ENCODE measurements at places on chromosomes 7 and 10.

DNA sequence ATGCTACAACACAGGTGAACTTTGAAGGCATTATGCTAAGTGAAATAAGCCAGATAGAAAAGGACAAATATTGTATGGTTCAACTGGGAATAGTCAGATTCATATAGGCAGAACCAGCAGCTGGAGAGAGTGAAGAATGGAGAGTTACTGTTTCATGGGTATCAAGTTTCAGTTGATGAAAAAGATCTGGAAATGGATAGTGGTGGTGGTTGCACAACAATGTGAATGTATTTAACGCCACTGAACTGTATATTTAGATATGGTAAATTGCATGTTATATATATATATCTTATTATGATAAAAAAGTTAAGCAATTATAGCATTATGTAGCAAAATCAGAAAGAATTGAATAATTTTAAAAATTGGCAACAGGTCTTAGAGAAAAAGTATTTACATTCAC lies 3.9 kb downstream of the LMBR1 start:
- peaks cover 18% of the 10 kb centered on the region for H3K4me1 ChIP-seq
- H3K27me3 ChIP-seq, result no peaks in the 10 kb centered on the region
- H3K4me3 ChIP-seq, result peak overlapping the region; percentile 39
- H3K36me3 ChIP-seq, result peaks cover 15% of the 10 kb centered on the region

- no peak overlapping the region for H3K4me3 ChIP-seq
- no peak overlapping the region for H3K27ac ChIP-seq
- no peak for DNase-seq
- H3K27me3 ChIP-seq, result peaks cover 4% of the 10 kb centered on the region
- H3K4me1 ChIP-seq, result peaks cover 4% of the 10 kb centered on the region
Measured at GRCh38 chr7:157977717-157978496, 609.7 kb downstream of the PTPRN2 start.

GRCh38 chr7:90661290-90662151 lies 65.4 kb downstream of the CDK14 start:
- no peak overlapping the region for H3K4me3 ChIP-seq
- H3K36me3 ChIP-seq, result peaks cover 3% of the 10 kb centered on the region
- peaks cover 13% of the 10 kb centered on the region for H3K4me1 ChIP-seq
- no peak overlapping the region for H3K27ac ChIP-seq
- no peak for DNase-seq
- no peaks in the 10 kb centered on the region for H3K27me3 ChIP-seq

DNA sequence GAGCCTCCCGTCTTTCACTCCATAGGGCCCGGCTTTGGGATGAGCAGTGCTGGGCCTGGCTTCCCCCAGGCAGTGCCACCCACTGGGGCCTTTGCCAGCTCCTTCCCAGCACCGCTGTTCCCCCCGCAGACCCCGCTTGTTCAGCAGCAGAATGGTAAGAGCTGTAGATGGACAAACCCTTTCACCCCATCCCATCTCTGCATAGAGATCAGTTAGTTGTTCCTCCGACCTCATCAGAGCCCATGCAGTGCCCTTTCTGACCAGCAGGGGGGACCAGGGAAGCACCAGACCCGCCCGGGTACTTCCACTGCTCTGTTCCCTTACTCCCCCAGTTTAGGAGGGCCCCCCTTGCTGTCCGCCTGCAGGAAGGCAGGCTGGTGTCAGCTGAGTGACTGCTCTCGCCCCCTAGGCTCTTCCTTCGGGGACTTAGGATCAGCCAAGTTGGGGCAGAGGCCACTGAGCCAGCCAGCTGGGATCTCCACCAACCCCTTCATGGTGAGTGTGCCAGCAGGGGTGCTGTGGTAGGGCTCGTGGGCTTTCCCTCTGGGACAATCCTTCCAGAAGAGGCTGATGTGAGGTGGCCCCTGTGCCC lies 9.8 kb downstream of the SAP25 start:
- DNase-seq, result peak; percentile 90
- no peak overlapping the region for H3K4me3 ChIP-seq
- no peak overlapping the region for H3K27ac ChIP-seq
- H3K4me1 ChIP-seq, result peaks cover 30% of the 10 kb centered on the region
- peaks cover 2% of the 10 kb centered on the region for H3K27me3 ChIP-seq

DNA sequence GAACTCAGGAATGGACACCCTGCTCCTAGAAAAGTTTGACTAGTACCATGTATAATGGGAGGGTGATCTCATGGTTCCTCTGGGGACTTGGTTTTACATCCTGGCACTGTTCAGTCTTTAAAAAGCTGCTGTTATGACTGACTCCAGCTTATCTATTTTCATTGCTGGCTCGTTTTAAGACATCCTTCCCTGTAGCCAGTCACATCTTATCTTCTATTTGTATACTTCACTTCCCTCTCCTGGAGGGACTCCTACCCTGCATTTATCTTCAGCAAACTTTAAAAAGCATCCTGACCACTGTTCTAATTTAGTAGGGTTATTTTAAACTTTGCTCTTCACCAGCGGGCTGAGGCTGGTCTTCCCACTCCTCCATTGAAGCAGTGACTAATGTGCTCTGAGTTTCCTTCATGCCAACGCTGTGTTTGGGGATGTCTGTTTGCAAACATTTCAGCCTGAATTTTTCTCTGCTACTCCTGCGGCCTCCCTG lies 72.9 kb upstream of the ARMC3 start:
- H3K27me3 ChIP-seq, result no peaks in the 10 kb centered on the region
- no peaks in the 10 kb centered on the region for H3K4me1 ChIP-seq
- H3K27ac ChIP-seq, result no peak overlapping the region
- H3K4me3 ChIP-seq, result no peak overlapping the region

GRCh38 chr10:116732573-116732972 lies 9.8 kb downstream of the HSPA12A start:
- H3K4me1 ChIP-seq, result no peaks in the 10 kb centered on the region
- no peak overlapping the region for H3K4me3 ChIP-seq
- no peak overlapping the region for H3K27ac ChIP-seq

DNA sequence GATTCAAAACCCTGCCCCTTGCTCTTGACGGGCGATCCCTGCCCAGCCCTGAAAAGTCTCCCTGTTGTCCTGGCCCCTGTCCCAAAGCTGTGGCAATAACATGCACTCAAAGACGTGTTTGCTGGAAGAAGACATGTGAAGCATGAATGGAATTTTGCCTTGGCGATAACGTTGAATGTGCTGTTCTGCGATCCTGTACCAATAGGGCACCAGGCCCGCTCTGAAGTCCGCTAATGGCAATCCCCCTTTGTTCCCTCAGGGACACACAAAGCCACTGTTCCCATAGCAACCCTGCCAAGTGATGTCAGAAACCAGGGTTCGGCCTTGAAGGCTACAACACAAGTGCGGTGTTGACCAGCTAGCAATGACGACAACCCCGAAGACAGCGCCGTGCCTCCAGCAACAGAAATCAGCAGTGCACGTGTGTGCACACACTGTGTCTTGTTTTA lies 284.6 kb downstream of the KLF6 start:
- peak overlapping the region; percentile 99 for H3K27ac ChIP-seq
- peaks cover 65% of the 10 kb centered on the region for H3K4me1 ChIP-seq
- H3K27me3 ChIP-seq, result no peaks in the 10 kb centered on the region
- DNase-seq, result peak; percentile 73
- H3K4me3 ChIP-seq, result peak overlapping the region; percentile 82

DNA sequence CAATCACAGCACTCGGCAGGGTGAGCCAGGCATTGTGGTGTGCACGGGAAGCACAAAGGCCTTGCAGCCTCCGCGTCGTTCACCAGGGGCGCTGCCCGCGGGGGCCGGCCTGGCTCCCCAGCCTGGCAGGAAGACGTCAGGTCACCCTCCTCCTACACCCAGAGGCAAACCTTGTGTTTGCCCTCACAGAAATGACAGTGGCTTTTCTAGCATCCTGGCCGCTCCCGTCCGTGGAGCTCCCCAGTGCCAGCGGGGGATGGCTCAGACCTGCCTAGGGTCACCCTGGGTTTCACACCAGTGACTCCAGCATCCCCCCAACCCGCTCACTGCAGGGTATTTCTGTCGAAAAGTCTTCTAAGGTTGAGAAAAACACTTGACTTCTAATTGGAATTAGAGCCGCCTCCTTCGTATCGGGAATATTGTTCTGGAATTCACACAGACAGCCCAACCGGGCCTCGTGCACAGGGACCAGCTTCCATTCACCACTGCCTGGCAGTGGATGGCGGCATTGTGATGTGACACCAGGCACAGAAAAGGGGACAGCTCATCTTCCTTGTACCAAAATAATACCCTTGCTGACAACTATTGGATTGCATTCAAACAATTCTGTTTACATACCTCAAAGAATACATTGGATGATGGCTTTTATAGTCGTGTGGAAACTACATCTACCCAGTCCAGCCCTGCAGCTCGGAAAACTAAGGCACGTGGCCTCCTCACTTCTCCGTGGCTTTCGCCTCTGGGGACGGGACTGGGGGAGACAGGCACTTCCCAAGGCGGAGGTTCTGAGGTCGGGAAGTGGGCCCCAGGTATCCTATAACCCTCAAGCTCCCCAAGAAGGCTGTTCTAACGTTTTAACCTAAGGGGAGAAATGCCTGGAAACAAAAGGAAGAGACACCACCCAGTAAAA lies 109.0 kb downstream of the EBF3 start:
- no peak for DNase-seq
- H3K27me3 ChIP-seq, result no peaks in the 10 kb centered on the region
- H3K4me3 ChIP-seq, result no peak overlapping the region

GRCh38 chr7:100432053-100432452 lies 2.4 kb downstream of the MEPCE start:
- H3K27ac ChIP-seq, result no peak overlapping the region
- H3K27me3 ChIP-seq, result peaks cover 27% of the 10 kb centered on the region
- H3K4me3 ChIP-seq, result peak overlapping the region; percentile 94
- H3K4me1 ChIP-seq, result peaks cover 60% of the 10 kb centered on the region
- no peak for DNase-seq

DNA sequence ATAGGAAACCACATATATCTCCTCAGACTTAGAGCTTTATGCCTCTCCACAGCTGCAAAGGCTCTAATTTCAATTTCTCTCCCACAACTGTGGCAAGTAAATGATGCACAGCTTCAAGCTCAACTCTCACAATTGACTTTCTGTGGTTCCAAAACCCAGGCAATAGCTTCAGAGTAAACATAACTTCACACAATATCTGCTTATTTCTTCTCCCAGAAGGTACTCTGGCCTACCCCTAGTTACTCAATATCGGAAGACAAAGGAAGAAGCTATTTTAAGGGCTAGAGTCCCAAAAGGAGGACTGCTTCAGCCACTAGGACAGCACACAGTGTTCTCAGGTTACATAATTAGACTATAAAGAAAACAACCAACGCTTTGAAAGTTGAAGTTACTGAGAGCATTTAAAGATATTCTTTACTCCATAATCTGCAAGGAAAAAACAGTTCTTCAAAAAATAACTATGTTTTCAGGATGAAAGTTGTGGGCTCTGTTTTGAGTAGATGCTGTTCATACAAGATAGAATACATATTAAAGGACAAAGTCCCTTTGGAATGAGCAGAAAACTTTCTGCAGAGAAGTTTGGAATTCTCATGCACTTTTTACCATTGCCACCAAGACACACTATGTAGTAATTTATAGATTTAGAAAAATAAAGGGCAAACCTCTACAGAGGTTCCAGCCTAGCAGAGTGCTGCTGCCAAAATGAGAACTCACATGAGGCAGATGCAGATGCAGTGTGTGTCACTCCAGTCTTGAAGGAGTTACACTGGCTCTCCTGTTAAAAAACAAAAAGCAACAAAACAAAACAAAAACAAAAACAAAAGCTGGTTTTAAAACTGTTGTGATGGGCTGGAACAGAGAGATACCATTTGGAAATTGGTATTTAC lies 81.8 kb downstream of the NT5C2 start:
- H3K36me3 ChIP-seq, result peaks cover 2% of the 10 kb centered on the region
- H3K27ac ChIP-seq, result no peak overlapping the region
- peaks cover 8% of the 10 kb centered on the region for H3K4me1 ChIP-seq
- H3K4me3 ChIP-seq, result no peak overlapping the region

DNA sequence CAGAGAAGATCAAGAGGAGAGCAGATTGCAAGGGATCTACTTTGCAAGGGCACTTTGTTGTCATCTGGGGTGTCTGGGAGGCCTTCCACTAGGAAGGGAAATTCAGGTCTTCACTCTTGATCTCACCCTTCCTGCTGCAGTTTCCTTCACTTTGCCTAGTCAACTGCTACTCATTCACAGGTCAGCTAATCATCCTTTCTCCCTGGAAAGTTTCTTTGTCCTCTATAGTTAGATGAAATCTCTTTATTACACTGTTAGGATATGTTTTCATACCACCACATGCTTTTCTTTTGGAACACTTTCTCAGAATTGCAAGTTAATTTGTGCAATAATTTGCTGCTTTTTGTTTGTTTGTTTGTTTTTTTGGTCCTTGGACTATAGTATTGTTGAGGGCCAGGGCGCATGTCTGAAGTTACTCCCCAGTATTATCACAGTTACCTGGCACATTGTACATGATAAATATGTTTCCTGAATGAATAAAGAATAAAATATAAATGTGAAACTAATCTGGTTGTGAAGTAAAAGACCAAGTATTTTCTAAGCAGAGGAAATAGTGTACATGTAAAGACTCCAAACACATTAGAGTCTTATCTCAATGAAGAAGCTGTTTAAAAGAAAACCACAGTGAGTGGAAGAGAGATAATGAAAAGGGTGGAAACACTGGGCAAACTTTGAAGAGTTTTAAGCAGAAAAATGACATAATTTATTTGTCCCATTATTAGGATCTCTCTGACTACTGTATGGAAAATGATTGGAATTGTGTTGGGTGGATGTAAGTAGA lies 139.9 kb upstream of the DGKB start:
- no peak overlapping the region for H3K4me3 ChIP-seq
- H3K36me3 ChIP-seq, result no peaks in the 10 kb centered on the region
- no peaks in the 10 kb centered on the region for H3K27me3 ChIP-seq
- no peak for DNase-seq
- H3K27ac ChIP-seq, result no peak overlapping the region

GRCh38 chr10:59019603-59020002 lies 156.8 kb upstream of the PHYHIPL start:
- no peaks in the 10 kb centered on the region for H3K36me3 ChIP-seq
- peak overlapping the region; percentile 84 for H3K27ac ChIP-seq
- DNase-seq, result no peak
- peaks cover 34% of the 10 kb centered on the region for H3K4me1 ChIP-seq

DNA sequence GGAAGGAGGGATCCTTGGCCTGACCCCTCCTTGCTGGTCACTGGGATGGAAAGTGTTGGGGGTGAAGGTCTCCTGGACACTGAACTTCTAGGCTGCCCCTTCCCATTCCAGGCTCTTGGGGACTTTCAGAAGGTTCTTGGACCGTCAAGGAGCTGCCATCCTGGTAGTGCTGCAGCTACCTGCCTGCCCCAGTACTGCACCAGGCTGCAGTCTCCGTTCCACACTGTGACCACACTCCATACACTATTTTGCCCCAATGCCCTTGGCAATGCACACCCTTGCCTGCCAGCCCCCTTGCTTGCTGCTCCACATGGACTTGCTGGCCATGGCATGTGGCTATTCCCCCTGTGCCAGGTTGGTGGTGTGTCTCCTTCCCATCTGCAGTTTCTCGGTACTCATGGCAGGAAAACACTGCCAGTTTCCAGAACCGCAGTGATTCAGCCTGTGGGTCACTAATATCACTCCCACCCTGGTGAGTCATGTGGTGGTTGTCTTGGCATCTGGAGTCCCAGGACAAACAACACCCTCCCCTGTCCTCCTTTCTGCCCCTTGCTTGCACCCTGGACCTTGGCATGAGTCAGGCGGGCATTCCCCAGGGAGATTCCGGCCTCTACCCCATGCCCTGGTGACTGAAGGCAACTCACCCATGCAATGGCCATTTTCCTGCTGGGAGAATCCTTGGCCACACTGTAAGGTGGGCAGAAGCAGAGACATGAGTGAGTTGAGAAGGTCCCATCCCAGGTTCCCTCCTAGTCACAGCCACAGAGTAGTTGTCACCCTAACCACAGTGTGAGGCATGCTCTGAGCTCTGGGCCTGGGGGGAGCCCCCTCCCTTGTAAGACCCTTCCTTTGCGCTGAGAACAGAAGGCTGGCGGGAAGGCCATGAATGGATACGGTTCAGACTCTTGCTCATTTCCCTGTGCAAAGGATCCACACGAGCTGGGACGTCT lies 32.8 kb downstream of the GOLGA7B start:
- no peak overlapping the region for H3K27ac ChIP-seq
- no peak for DNase-seq
- H3K4me3 ChIP-seq, result no peak overlapping the region
- H3K27me3 ChIP-seq, result peaks cover 8% of the 10 kb centered on the region
- H3K36me3 ChIP-seq, result no peaks in the 10 kb centered on the region

Data from neural crest cell (in vitro differentiated cells).